CD8-positive, alpha-beta memory T cell (primary cell): ENCODE measurements at places on chromosomes 1 and 21.

- peaks cover 9% of the 10 kb centered on the region for H3K4me1 ChIP-seq
- H3K27ac ChIP-seq, result no peak overlapping the region
- H3K4me3 ChIP-seq, result no peak overlapping the region
- no peak for DNase-seq
- no peaks in the 10 kb centered on the region for H3K36me3 ChIP-seq
Measured at GRCh38 chr21:41891132-41891531, 12.0 kb upstream of the PRDM15 start.

GRCh38 chr1:175628548-175629317 is 114.7 kb downstream of the TNR start:
- DNase-seq, result no peak
- H3K27me3 ChIP-seq, result no peaks in the 10 kb centered on the region
- H3K36me3 ChIP-seq, result no peaks in the 10 kb centered on the region

- H3K27ac ChIP-seq, result no peak overlapping the region
- peaks cover 4% of the 10 kb centered on the region for H3K4me1 ChIP-seq
- no peak overlapping the region for H3K4me3 ChIP-seq
- peaks cover 9% of the 10 kb centered on the region for H3K27me3 ChIP-seq
Measured at GRCh38 chr21:35696644-35697043, 363.7 kb downstream of the SETD4 start.

DNA sequence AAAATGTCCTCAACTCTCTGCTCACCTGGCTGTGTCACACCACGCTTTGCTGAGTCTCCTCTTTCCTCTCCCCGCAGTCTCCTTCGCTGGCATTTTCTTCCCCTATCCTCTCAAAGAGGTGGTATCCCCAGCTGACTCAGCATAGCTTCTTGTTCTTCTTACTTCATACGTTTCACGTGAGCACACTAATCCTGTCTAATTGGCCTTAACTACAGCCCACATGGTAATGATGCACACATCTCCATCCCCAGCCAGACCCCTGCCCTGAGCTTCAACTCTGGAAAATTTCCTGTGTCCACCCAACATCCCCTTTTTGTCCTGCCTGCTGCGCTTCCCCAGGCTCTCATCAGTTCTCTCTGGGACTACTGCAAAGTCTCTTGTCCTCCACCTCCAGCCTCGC is 169.8 kb downstream of the TTLL7 start:
- no peaks in the 10 kb centered on the region for H3K27me3 ChIP-seq
- H3K4me1 ChIP-seq, result no peaks in the 10 kb centered on the region
- no peak for DNase-seq
- no peaks in the 10 kb centered on the region for H3K36me3 ChIP-seq

GRCh38 chr1:172647987-172648386 is 10.9 kb upstream of the FASLG start:
- H3K4me1 ChIP-seq, result peaks cover 47% of the 10 kb centered on the region
- DNase-seq, result no peak
- H3K36me3 ChIP-seq, result no peaks in the 10 kb centered on the region
- no peak overlapping the region for H3K27ac ChIP-seq
- no peak overlapping the region for H3K4me3 ChIP-seq

DNA sequence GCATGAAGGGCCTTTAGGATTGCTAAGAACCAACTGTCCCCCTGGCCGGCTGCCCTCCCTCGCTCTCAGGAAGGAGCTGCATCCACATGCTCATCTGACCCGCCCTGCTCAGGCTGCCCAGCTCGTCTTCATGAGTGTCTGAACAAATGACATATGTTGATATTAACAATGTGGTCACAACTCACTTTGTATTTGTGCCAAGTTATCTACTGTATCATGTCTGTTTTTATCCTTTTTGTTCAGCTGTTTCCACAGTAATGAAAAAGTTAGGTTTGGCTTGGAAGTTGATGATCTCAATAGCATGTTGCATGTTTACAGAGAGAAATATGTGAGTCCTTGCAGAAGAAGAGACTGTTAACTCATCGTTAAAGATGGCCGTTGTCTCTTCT is 75.1 kb downstream of the PHTF1 start:
- no peaks in the 10 kb centered on the region for H3K36me3 ChIP-seq
- H3K4me1 ChIP-seq, result no peaks in the 10 kb centered on the region
- H3K4me3 ChIP-seq, result no peak overlapping the region
- no peak for DNase-seq
- H3K27me3 ChIP-seq, result no peaks in the 10 kb centered on the region

- H3K27me3 ChIP-seq, result no peaks in the 10 kb centered on the region
- H3K27ac ChIP-seq, result no peak overlapping the region
- no peak for DNase-seq
- H3K4me1 ChIP-seq, result peaks cover 6% of the 10 kb centered on the region
Measured at GRCh38 chr1:193283016-193283415, 96.6 kb upstream of the B3GALT2 start.

- H3K27me3 ChIP-seq, result no peaks in the 10 kb centered on the region
- H3K36me3 ChIP-seq, result no peaks in the 10 kb centered on the region
- no peak overlapping the region for H3K27ac ChIP-seq
- DNase-seq, result no peak
- H3K4me1 ChIP-seq, result peaks cover 38% of the 10 kb centered on the region
- H3K4me3 ChIP-seq, result no peak overlapping the region
Measured at GRCh38 chr1:25794325-25794724, 5.7 kb upstream of the SELENON start.

- no peaks in the 10 kb centered on the region for H3K36me3 ChIP-seq
- DNase-seq, result no peak
- H3K4me3 ChIP-seq, result no peak overlapping the region
- H3K4me1 ChIP-seq, result no peaks in the 10 kb centered on the region
- no peaks in the 10 kb centered on the region for H3K27me3 ChIP-seq
Measured at GRCh38 chr1:118381197-118381869, 196.3 kb upstream of the SPAG17 start.

GRCh38 chr1:100927276-100927675 is 31.4 kb downstream of the SLC30A7 start:
- DNase-seq, result peak; percentile 78
- H3K27me3 ChIP-seq, result no peaks in the 10 kb centered on the region
- no peak overlapping the region for H3K27ac ChIP-seq
- H3K36me3 ChIP-seq, result no peaks in the 10 kb centered on the region
- H3K4me1 ChIP-seq, result peaks cover 87% of the 10 kb centered on the region
- H3K4me3 ChIP-seq, result peak overlapping the region; percentile 36

GRCh38 chr1:38587766-38588165 is 271.8 kb downstream of the RRAGC start:
- H3K4me1 ChIP-seq, result no peaks in the 10 kb centered on the region
- no peaks in the 10 kb centered on the region for H3K27me3 ChIP-seq
- H3K27ac ChIP-seq, result no peak overlapping the region
- H3K4me3 ChIP-seq, result no peak overlapping the region
- no peaks in the 10 kb centered on the region for H3K36me3 ChIP-seq

- DNase-seq, result no peak
- H3K27ac ChIP-seq, result no peak overlapping the region
Measured at GRCh38 chr1:55275151-55275748, 60.1 kb upstream of the USP24 start.

DNA sequence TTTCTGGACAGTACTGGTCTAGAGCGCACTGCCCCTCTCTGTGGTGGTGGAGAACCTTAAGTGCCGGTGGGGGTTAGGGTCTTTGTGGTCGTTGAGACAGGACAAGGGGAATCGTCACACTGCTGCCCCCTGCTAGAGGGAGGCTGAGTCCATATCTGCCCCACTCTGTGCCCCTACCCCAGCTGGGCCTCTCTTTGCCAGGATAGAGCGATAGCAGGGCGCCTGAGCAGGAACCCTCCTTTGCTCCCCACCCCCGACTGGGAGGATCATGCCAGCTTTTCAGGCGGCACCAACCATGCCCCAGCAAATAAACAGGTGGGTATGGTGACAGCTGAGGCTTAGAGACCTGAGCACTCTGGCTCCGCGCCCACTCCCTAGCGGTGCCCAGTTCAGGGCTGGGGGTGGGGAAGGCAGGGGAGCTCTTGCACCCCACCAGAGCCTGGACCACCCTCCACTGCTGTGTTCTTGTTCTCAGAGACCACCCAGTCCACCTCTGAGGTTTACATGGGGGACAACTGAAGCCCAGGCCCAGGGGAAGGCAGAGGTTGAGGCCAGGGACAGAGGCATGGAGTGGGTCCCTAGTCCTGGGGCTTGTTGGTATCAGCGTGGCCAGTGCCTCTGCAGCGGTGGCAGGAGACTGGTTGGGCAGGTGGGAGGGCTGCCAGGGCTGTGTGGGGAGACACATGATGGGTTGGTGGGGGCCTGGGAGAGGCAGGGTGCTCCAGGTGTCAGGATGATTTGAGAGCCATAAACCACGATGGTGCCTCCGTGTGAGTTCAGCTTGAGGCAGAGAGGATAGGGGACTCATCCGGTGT is 1.6 kb downstream of the PADI2 start:
- DNase-seq, result no peak
- H3K36me3 ChIP-seq, result no peaks in the 10 kb centered on the region
- no peak overlapping the region for H3K27ac ChIP-seq
- H3K27me3 ChIP-seq, result peaks cover 27% of the 10 kb centered on the region
- H3K4me3 ChIP-seq, result no peak overlapping the region

DNA sequence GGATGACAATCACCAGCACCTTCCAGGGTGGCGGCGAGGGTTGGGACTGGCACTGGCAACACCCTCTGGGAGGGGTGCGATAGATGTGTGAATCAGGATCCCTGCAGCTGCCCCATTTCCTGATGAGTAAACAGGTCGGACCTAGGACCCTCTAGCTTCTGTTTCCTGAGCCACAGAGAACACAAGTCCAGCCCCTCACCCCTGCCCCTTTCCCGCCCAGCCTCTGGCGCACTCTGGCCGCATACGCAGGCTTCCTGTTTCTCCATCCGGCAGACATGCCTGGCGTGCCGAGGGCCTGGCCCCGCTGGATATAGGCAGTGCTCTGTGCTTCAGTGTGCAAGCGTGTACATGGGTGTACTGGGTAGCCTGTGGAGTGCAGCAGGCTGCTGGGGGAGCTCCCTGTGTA is 4.6 kb downstream of the PEAR1 start:
- no peak overlapping the region for H3K27ac ChIP-seq
- no peak for DNase-seq
- H3K36me3 ChIP-seq, result no peaks in the 10 kb centered on the region

DNA sequence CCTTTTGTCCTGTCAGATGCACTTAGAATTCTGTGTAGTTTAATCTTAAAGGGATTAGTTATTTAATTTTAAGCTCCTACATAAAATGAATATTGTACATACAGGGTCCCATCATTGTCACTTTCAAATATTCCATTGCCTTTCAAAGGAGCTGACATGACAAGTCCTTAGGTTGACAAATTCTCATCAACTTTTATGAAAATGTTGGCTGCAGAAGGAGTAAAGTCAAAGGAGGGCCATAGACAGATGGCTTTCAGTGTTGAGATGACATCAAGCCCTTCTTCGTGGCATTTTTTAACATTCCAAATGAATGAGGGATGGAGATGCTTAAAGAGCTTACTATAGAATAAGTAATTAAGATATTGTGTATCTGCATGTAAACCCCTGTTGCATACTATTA is 15.4 kb downstream of the NFIA start:
- H3K4me1 ChIP-seq, result no peaks in the 10 kb centered on the region
- no peak overlapping the region for H3K4me3 ChIP-seq
- DNase-seq, result no peak

DNA sequence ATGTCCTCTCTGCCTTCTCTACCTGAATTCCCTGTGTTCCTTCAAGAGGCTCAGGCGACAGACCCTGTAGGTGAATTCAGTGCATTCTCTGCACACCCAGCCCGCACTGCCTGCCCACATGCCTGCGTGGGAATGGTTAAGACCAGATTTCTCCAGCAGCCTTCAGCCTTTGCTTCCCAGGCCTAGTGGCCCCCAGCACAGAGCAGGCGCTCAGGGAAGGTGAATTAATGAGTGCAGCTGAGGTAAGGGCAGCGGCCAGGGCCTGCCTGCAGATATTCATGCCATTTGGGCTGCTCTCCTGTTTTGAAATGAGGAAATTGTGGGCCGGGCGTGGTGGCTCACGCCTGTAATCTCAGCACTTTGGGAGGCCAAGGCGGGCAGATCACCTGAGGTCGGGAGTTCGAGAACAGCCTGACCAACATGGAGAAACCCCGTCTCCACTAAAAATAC is 45.5 kb downstream of the IER5 start:
- DNase-seq, result no peak
- no peaks in the 10 kb centered on the region for H3K27me3 ChIP-seq
- no peak overlapping the region for H3K27ac ChIP-seq
- no peak overlapping the region for H3K4me3 ChIP-seq
- no peaks in the 10 kb centered on the region for H3K36me3 ChIP-seq
- peaks cover 19% of the 10 kb centered on the region for H3K4me1 ChIP-seq

GRCh38 chr1:177053648-177054047 is 110.9 kb downstream of the ASTN1 start:
- H3K4me1 ChIP-seq, result no peaks in the 10 kb centered on the region
- no peak for DNase-seq
- no peak overlapping the region for H3K27ac ChIP-seq
- H3K27me3 ChIP-seq, result no peaks in the 10 kb centered on the region
- H3K4me3 ChIP-seq, result no peak overlapping the region

- DNase-seq, result no peak
- H3K27me3 ChIP-seq, result no peaks in the 10 kb centered on the region
- peaks cover 35% of the 10 kb centered on the region for H3K4me1 ChIP-seq
- peak overlapping the region; percentile 6 for H3K4me3 ChIP-seq
- H3K27ac ChIP-seq, result no peak overlapping the region
Measured at GRCh38 chr1:58857680-58858673, 74.1 kb upstream of the JUN start.

GRCh38 chr21:45292399-45293219 is 4.9 kb upstream of the POFUT2 start:
- peak overlapping the region; percentile 0 for H3K27ac ChIP-seq
- H3K4me1 ChIP-seq, result peaks cover 26% of the 10 kb centered on the region
- peak; percentile 54 for DNase-seq
- H3K27me3 ChIP-seq, result no peaks in the 10 kb centered on the region
- no peaks in the 10 kb centered on the region for H3K36me3 ChIP-seq

DNA sequence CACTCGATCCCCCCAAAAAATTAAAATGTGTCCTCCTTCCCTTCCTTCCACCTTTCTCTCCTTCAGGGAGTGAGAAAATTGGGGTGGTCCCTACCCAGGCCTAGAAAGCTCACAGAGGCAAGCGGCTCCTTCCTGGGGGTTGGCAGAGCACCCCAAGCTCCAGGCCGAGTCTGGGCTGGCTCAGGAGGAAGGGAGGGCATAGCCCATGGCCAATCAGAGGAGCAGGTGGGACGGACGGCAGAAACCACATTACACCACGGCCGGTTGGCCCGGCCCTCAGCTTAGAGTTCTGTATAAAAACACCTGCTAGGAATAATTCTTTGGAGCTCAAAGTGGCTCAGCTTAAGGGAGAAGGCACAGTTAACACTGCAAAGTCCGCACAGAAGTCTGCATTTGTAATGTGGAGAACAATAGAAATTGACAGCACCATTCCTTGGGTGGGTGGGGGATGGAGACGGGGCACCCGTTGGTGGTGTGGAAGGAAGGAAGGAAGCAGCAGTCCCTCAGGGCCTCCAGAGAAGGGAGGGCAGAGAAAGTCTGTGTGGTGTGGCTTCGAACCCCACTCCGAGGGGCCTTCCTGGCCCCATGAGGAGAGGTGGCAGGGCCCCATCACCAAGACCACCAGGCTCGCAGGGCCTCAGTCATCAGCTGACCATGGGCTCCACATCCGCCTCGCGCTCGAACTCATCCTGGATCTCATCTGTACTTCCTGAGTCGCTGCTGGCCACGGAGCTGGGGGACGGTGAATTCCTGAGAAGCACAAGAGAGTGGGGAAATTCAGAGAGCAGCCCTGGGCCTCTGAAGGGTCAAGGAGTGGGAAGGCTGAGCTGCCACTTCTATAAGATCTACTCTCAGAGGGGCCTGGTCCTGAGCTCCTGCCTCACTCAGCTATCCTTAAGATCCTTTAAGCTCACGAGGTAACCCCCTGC is 5.8 kb upstream of the ALDH4A1 start:
- peaks cover 9% of the 10 kb centered on the region for H3K4me1 ChIP-seq
- H3K36me3 ChIP-seq, result peaks cover 30% of the 10 kb centered on the region
- no peak overlapping the region for H3K4me3 ChIP-seq
- no peaks in the 10 kb centered on the region for H3K27me3 ChIP-seq

GRCh38 chr21:36698981-36699545 is at the start of gene SIM2:
Gene SIM2, plus strand, starts transcription at chr21:36699115. Its CDS starts 632 bp downstream, at chr21:36699747.
- H3K27ac ChIP-seq, result no peak within 1 kb of the TSS
- DNase-seq, result no peak
- peaks cover 10% of the 10 kb centered on the region for H3K4me1 ChIP-seq
- H3K27me3 ChIP-seq, result peaks cover 60% of the 10 kb centered on the region
- H3K4me3 ChIP-seq, result no peak within 1 kb of the TSS
